ENCODE measurements at places on chromosomes 1 and 21. TPM values are rescaled to one million over a fixed set of nuclear protein-coding genes. Genes with fewer than 3 reads are reported as not detected.

REN gene
- total RNA-seq: not detected

PLPPR4 gene
- 0.17 TPM for total RNA-seq

TNNT2 gene
- total RNA-seq: not detected

C1orf87 gene
- total RNA-seq: not detected

PLA2G5 gene
- total RNA-seq: 0.09 TPM
